ENCODE measurements at places on chromosomes 11 and 22.

- DNase-seq, result no peak
Observed at GRCh38 chr22:45980761-45981160, 3.8 kb upstream of the WNT7B start.

DNA sequence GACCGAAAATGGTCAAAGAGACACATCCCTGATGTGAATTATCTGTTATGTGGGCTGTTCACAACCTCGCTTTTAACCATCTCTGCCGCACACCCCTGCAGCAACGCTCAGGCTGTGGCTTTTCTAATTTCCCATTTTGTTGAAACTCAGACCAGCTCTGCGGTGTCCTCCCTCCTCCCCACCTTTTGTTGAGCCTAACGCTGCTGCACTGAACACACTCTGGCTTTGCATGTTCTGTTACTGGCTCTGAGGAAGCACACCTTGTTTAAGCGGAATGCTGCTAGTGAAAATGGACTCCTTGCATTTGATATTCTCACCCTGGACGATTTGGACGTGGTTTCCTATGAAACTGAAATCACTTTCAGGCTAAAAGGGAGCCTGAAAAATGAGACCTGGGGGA is 198.5 kb upstream of the MTNR1B start:
- no peak for DNase-seq

GRCh38 chr11:78451371-78452150 is 33.9 kb upstream of the GAB2 start:
- no peak for DNase-seq

DNA sequence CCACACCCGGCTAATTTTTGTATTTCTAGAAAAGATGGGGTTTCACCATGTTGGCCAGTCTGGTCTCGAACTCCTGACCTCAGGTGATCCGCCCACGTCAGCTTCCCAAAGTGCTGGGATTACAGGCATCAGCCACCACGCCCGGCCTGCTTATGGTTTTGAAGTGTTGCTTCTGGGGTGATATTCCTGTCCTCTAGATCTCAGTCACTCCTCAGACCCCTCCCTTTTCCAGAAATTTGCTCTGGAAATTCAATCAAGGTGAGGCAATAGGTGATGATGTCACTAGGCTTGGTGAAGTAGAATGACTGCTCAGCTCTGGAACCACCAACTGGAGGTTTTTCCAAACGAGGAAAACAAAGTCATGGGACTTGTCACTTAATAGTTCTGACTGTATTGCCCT is 36.6 kb upstream of the CREB3L1 start:
- no peak for DNase-seq

DNA sequence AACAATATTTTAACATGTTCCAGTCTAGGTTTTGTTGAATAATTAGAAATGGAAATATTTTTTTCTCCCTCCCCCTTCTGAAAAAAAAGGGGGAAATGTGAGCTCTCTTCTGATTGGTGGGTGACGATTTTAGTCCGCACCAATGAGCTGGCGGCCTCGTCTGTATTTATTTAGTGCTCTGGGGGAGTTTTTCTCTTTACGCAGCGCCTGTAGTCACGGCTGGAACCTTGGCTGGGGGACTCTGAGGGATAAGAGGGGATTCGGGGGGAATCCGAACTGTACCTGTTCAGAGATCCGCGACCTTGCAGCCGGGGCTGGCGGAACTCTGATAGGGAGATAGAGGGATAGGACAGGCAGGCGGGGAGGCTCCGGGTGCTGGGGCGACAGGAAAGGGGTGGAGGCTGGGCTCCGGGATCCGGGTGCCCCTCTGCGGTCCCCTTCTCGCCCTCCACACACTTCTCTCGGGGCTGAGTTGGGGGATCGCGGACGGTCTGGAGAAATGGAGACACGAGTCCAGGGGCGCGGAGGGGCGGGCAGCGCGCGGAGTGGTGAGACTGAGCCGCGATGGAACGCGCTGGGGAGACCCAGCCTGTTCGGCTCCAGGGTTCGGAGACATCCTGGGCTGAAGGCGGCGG is 99.7 kb upstream of the HSD17B12 start:
- DNase-seq, result no peak

DNA sequence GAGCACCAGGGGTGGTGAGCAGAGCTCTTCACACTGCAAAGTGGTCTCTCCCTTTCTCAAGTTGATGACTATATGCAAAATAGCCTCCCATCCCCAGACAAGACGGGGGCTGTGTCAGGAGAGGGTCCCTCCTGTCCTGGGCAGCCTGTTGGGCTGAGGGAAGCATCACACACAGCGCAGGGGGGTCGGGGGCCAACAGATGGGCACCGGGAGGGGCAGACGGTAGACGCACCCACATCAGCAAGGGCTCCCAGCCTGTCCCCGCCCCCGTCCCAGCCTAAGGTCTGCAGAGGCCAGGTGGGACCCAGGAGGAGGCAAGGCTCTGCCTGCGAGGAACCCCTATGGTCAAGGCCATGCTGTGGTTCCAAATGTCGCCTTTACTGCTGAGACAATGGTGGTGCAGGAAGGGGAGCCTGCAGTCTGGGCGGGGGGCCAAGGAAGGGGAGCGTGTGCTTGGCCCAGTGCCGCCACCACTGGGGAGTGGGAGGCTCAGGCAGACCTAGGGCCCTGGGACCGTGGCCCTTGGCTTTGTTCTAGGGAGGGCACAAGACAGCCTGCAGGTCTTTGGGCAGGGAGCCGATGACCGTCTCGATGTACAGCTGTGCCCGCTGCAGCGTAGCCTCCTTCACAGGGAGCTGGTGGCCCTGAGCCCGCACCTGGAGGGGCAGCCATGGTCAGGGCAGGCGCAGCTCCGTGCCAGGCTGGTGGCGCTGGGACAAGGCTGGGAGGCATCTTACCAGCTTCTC is 4.3 kb upstream of the PLXNB2 start:
- no peak for DNase-seq

- DNase-seq, result peak; percentile 25
Observed at GRCh38 chr11:12126344-12127019, 16.1 kb downstream of the MICAL2 start.

GRCh38 chr11:10824888-10825287 is 16.2 kb upstream of the EIF4G2 start:
- no peak for DNase-seq

DNA sequence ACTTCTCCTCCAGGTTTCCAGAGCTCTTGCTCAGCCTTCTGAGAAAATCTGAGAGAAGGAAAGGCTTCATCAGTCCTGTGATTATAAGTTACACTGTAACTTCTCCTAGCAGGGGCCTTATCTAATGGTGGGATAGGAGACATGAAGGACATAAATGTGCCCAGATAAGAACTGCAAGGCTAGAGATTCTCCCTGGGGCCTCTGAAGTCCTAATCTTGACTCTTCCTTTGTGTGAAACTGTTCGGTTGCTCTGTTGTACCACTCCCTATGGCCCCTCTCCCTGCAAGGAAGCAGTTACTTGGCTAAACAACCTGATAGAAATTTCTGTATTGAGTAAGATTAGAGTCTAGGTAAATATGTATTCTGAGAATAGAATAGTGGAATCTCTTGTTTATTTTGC is 780.9 kb downstream of the ETS1 start:
- DNase-seq, result no peak

- no peak for DNase-seq
Observed at GRCh38 chr11:18540207-18541009, 13.7 kb upstream of the TSG101 start.

GRCh38 chr11:57972013-57972367 is 51.7 kb upstream of the OR9Q1 start:
- DNase-seq, result no peak

DNA sequence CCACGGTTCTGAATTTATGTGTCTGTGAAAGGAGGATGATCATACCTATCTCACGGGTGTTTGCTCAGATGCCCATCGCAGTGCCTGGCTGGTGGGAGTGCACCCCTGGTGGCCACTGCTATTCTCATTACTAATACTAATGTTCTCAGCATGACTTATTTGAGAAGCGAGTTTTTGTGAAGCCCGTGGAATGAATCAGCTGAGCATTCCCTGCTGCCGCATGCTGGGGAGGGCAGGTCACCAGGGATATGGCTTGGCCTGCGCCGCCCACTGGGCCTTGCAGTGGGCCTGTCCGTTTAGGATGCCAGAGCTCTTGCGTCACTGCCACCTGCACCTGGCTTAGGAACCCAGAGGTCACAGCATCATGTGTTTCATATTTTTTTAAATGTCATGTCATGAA is 16.9 kb downstream of the CTTN start:
- no peak for DNase-seq

DNA sequence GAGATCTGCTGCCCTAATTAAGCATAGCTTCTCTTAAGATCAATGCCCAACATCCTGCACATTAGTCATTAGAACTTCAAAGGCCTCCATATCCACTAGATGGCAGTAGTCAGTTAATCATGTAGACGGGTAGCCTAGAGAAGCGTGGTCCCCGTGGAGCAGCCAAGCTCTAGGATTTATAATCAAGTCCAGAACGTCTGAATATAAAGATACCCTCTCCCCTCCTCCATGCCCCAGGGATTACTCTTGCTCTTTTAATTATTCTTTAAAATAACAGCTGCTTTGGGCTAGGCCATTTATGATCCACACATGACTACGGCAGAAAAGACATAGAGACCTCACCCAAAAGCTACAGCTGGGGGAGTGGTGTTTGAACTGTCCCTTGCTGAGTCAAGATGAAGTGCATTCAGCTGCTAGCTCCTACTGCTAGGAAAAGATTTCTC is 327.6 kb upstream of the PLET1 start:
- peak; percentile 50 for DNase-seq

- DNase-seq, result no peak
Observed at GRCh38 chr11:76658231-76658630, 12.3 kb downstream of the LRRC32 start.

DNA sequence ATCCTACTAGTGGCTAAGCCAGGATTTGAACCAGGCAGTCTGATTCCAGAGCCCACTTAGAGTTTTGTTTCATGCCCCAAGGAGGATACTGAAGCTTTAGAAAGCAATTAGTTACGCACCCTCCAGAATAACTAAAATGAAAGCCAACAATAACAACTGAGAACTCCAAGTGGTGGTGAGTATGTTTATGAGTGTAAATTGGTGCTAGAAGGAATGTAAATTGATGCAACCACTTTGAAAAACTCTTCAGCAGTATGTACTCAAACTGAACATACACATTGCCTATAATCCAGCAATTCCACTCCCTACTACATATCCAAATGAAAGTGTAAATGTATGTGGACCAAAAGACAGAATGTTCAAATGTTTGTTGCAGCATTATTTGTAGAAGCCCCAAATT is 6.7 kb upstream of the ARL14EP start:
- DNase-seq, result no peak

DNA sequence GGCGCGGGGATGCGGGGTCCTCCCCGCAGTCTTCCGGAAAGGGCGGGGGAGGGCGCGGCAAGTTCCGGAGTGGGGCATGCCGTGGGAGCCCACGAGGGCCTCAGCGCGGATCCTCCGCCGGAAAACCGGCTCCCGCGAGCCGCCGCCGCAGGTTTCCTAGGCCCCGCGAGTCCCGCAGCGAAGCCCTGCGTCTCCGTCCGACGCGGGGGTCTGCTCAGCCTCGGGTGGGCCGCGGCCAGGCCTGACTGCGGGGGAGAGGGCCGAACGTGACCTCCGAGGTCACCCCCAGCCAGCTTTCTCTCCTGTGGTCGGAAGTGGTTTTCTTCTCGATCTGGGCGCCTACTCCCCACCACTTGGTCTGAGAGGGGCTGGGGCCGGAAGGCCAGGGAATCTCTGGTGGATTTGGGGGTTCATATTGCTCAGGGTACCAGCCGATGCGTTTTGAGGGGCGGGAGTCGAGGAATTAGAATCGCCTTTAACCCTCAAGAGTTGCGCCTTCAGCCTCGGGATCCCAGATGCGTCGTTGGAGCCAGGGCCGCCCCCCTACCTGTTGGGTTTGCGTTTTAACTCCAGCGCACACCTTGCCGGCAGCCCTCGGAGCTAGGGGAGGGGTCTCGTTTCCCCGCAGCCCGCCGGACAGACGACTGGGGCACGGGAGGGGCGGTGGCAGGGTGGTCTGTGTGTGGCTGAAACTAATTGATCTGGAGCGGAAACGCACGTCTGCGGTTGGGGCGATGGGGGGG is 3.6 kb upstream of the CCND1 start:
- DNase-seq, result no peak

DNA sequence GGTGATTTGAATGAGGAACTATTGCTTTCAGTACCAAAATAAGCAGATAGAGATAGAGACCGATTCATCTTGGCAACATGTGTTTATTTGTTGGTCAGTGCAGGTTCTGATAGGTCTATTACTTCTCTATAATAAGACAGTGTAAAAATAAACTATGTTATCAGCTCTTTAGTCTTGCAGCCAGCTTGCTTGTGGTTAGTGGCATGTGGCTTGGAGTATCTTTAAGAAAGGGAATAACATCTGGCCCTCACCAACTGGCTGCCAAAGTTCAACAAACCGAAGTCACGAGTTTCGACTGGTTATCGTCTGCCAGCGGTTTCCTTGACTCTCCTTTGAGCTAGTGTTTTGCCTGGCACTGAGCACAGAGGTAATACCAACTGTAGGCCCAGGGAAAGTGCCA is 71.8 kb downstream of the CTTN start:
- no peak for DNase-seq

DNA sequence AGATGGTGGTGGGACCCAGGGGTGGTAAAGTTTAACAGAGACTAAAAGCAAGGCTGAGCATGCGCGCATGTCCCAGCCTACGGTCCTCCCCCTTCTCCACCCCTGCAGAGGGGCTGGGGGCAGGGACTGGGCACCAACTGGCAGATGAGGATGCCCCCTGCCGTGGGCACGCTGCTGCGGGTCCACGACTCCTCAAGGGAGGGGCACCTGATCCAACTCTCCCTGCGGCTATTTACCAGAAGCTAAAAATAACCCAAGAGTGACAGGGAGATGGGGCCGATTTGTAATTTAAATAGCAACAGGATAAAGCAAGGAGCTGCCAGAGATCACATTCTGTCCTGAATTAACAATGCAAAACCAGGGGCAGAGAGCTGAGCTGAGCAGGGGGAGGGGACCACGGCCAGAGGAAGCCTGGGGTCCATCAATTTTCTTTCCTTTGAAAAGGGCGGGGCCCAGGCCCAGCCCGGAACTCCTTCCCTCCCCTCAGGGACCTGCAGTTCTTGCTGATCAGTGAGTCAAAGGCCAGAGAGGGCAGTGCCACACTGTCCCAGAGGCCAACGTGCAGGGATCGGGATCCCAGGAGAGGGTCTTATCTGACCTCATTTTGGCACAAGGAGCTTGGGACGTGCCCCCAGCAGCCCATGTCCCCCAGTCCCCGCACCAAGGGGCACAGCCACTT is 8.1 kb upstream of the DGKZ start:
- no peak for DNase-seq

GRCh38 chr22:17536269-17536668 is 27.0 kb upstream of the SLC25A18 start:
- no peak for DNase-seq

GRCh38 chr11:35289821-35290220 is 129.5 kb downstream of the SLC1A2 start:
- DNase-seq, result no peak

- no peak for DNase-seq
Observed at GRCh38 chr11:61697078-61697502, 16.9 kb downstream of the DAGLA start.
